ENCODE measurements at places on chromosomes 7 and 10.

DNA sequence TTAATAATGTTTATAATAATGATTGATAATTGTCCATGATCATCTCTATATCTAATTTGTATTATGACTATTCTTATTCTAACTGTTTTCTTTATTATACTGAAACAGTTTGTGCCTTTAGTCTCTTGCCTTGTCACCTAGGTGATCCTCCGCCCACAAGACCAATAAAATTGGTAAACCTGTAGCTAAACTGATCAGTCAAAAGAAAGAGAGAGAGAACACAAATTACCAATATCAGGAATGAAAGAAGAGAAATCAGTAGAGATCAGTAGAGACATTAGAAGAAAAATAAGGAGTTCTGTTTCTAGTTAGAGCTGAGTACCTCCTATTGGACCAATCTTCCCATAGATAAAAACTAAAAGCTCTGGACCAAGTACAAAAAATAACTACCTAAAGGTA, 6.1 kb upstream of the COA1 start:
- no peak for DNase-seq

DNA sequence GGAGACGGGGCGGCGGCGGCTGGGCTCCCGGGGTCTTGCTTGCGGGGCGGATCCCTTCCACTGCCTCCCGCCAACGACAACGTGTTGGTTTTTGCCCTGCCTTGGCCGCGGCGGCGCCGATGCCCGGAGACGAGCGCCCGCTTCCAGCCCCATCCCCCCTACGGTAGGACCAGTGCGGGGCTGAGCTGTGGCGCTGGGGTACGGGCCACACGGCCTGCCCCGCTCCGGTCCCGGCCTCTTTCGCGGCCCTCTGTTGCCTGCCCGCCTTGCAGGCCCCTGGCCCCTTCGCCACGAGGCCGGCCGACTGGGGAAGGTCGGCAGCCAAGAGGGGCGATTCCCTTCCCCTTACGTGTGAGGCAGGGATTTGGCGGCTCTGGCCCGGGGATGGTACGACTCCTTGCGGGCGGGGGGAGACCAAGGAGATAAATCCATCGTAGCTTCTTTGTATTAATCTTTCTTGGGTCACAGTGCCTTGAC, 488 bp downstream of the EIF4H start:
- DNase-seq: no peak

DNA sequence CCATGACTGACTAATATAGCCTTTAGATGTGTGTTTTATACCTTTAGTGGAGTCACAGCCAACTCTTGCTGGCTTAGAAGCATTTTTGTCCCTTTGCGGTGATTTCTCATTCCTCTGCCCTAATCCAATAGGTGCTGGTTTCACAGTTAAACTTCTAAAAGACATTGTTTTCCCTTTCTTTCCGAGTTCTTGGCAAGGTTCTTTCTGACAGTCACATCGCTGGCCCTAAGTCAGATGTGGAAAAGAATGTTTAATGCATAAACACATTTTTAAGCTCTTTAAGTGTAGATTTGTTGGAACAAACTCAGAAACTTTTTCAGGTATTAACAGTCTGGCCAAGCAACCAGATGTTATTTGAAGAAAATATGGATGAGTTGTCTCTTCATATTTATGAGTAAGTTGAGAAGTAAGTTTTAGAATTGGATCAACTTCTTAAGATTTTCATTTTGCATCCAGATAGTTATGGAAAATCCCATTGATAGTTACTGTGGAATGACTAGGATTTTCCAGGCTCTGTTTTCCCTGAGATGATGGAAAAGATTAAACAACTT, 4.1 kb downstream of the EPDR1 start:
- DNase-seq: no peak

DNA sequence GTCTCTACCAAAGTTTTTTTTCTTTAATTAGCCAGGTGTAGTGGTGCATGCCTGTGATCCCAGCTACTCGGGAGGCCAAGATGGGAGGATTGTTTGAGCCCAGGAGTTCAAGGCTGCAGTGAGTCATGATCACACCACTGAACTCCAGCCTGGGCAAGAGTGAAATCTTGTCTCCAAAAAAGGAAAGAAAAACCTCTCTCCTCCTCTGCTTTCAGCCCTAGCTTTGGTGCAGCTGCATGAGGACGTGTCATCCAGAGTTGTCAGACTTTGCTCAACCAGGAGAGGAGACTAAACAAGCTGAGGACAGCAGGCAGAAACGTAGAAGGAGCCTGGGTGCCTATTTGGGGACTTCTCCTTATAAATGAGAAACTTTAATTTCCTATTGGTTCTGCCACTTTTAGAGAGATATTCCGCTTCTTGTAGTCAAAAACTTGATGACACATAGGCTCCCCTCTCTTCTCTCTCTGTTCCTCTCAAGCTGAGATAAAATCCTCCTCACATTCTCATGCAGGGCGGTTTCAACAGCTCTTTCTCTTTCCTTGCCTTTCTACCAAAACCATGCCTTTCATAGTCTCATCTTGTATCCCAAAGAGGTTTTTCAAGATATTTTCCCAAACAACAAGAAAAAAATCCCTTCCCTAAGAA, 205.4 kb downstream of the ARHGAP12 start:
- no peak for DNase-seq

DNA sequence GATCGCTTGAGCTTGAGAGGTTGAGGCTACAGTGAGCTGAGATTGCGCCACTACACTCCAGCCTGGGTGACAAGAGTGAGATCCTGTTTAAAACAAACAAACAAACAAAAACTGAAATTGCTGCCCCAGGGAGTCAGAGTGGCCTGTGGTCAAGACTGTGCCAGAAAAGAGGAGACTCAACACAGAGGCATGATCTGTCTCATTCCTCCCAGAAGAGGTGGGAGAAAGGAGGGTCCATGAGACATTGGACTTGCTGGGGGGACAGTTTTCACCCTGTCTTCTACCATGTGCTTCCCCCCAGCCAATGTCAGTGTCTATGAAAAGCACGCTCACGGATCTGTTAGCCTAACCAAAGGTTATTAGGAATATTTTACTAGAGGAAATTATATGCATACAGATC, 3.2 kb downstream of the ZNF853 start:
- no peak for DNase-seq

DNA sequence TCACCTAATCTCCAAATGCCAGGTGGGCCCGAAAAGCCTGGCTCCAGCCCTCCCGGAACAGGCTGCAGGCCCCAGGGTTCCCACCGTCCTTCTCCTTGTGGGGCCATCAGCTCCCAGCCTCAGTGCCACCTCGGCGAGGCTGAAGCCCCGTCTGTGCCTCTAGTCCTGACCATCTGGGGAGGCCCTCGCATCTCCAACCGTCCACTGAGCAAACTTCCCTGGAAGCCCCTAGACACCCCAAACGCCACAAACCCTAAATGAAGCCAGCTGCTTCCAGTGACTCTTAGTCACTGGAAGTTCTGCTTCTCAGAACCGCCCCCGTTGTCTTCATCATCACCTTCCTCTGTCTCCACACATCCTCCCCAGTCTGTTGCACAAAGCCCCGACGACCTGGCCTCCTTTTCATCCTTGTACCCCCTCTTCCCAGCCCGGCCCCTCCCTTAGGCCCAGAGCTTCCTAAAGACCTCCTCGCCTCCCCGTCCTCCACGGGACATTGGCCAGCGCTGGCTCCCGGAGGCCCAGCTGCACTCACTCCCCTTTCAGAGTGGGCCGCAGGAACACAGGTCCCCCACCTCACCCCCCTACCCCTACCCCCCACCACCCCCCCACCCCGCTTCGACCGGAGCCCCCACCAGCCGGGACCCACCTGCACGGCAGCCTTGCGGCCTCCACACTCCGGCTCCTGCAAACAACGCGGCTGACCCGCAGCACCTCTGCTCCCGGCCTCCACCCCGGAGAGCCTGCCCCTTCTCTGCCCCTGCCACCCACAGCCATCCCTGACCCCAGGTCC, 1.1 kb upstream of the DIP2C start:
- DNase-seq: no peak

DNA sequence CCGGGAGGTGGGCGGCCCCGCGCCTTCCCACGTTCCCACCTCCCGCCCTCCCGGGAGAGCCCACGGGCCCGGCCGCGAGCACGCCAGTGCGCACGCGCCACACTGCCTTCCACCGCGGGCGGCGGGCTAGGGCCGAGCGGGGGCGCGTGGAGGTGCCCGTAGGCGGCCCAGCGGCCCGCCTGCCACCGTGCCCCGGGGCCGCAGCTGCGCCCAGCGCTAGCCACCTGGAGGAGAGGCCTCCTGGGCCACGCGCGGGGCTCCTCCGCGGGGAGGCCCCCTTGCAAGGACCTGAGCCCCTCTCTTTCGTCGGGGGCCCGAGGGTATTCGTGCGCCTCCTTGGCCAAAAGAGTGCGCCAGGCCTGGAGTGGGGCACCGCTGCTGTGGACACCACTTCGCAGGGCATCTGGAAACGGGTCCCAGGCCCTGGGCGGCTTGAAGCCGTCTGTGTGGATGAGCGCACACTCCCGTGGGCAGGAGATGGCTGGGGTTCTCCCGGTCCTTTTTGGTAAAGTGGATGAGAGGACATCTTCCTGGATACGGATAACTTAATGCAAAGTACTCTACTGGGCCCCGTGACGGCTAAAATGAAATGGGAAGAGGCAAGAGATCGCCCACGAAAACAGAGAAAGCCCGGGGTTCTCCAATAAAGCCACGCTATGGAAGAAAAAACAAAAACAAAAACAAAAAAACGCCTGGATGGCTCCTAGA, 9.0 kb upstream of the EBF3 start:
- no peak for DNase-seq

DNA sequence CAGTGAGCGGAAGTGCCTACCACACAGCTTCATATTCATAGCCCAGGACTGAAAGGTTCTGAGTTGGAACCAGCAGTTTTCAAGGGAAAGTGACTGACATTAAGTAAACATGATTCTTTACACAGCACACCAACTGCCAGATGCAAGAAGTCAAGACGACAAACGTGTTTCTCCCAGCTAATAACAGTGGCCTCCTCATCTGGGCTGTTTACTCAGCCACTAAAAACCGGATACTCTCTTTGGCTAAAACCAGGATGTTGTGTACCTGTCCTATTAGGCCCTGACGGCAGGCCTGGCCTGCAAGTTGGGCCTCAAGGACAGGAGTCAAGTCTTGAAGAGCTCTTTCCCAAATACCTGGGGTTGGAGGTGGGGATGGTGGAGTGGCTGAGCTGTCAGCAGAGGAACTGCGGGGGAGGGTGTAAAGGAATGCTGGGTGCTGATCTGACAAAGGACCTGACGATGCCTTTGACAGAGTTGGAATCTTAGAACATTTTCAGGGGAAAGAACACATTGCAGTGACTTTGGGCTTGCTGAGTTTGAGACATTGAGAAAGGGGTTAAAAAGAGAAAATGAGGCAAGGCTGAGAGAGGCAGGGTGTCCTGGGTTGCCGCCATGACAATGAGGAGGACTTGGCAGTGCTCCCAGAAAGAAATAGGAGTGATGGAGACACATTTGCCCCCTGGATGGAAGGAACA, 57.7 kb downstream of the STEAP1B start:
- DNase-seq: peak; percentile 35

GRCh38 chr10:69873135-69873639, 71.5 kb downstream of the COL13A1 start:
- DNase-seq: no peak

DNA sequence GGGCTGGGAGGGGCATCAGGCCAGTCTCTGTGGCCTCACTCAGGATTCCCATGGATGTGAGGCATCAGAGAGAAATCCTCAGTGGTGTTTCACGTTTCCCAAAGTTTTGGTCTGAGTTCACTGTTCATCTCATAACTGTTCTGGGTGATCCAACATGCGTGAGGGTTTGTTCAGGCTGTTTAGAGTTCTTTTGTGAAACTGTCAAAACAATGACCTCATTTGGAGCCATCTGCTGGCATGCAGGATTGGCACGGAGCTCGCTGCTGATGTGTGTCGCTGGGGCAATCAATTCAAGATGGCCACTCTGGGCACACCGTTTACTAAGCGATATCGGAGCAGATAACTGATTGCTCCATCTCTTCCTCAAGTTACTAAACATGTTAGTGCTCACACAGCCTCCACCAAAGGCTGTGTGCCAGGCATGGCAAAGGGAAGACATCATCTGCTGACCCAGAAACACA, 365.6 kb downstream of the WDR11 start:
- peak; percentile 4 for DNase-seq

DNA sequence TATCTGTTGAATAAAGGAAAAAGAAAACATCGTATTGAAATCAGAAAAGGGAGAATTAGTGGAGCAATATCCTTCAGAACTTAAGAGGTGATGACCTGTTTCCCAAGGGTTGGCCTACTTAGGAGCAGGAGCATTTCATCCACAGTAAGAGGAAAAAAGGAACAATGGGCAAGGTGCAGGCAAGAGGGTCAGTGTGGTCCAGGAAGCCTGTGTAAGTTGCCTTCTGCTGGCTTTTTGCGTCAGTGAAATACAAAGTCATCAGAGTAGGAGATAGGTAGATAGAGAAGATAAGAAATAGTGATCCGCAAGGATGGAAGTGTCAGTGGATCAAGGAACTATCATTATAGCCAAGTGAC, 5.4 kb upstream of the ANKRD7 start:
- no peak for DNase-seq
